ENCODE measurements at places on chromosomes 16 and 17.

DNA sequence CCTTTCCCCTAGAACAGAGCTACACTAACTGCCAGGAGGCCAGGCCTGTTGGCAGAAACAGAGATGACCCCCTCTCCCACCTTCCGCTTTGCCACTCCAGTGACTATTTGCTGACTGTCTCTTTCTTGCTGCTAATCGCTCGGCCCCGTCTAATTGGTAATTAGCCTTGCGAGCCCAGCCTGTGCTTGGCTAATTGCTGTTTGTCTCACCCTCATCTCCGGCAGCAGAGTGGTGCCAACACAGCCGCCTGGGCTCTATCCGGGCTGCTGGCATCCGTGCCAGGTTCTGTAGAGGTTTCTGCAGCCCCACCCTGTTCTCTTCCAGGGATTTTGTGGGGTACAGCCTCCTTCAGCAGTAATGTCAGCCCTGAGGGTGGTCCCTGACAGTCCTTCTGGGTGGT is 27.4 kb upstream of the PHB1 start:
- no peak for DNase-seq

- DNase-seq, result no peak
Measured at GRCh38 chr17:6233856-6234255, 163.7 kb downstream of the WSCD1 start.

DNA sequence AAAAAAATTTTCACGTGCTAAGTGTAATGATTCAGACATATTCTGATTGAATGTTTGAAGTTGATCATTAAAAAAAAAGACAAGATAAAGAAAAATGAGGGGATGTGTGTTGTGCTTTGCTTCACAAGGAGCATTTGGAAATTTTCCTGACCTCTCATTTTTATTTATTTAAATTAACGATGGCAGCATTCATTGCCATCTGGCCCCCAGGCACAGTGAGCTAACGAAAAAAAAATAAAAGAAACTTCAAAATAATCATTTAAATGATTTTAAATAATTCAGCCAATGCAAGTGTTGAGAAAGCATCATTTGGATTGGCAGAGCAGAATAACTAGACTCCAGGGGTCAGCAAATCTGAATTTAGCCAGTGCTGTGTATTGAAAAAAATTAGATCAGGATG is 1037.2 kb downstream of the CDH11 start:
- DNase-seq, result no peak

GRCh38 chr16:66036184-66036583 is 330.3 kb upstream of the CDH5 start:
- DNase-seq, result peak; percentile 45

- no peak for DNase-seq
Measured at GRCh38 chr17:56785997-56786680, 47.6 kb downstream of the C17orf67 start.

DNA sequence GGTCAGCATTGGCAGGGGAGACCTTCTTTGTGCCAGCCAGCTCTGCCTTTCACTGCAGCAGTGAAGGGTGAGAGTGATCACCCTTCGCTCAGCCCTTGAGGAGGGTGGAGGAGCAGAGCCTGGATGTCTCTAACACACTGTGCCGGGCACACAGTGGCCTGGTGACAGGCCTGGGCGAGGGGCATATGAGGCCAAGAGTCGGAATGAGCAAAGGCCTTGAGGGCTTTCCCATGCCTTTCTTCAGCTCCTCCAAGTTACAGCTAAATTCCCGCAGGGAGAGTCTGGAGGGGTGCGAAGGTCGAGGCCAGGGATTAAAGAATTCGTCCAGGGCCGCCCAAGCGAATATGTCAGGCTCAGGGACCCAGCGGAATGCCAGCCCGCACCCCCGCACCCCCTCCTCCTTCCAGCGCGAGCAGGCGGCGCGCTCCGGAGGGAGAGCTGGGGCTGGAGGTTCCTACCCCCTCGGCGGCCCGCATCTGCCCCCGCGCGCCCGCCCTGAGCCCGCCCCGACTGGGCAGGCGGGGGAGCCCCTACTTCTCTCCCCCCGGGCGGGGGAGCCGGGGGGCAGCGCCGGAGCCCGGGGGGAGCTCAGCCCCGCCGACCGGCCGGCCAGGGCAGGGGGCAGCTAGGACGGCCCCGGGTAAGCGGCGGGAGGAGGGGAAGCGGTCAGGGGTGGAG is at the start of gene RASL10B:
TSS of gene RASL10B (plus strand) at position 401 of the 678 bp plus-strand sequence. CDS start 3,546 bp downstream, outside the sequence.
- DNase-seq, result no peak

DNA sequence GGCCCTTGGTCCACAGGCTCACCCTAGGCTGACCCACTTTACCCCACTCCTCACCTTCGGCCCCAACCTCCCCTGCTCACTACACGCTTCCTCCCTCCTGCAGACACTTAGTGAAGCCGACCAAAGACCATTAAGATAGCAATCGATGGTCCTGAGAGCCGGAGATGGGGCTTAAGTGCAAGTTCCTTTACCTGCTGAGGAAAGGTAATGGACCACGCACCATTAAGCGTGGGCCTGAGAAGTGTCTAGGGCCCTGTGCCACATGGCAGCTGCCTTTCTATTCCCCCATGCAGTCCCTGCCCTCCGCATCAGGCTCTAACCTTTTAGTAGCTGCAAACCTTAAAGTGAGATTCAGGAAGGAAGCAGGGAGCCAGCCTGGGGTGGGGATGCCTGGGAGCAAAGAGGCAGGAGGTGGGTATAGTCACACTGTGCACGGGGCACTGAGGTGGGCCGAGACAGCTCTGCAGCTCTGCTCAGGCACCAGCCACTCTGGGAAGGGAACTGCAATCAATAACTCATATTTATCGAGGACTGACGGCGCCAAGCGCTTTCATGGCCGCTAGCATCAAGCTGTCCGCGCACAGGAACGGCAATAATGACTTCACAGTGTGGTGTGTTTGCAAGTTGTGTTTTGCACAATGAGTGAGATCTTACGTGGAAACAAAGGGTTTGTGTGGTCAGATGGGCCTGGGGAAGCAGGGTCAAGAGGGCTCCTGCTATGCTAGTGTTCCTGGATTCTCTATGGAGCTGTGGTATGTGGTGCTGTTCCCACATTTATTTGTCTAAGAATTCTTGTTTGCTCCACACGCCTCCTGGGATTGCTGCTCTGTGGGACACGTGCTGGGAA is 84.9 kb upstream of the CDC42EP4 start:
- DNase-seq, result no peak
